WTC11 (cell line): ENCODE measurements at places on chromosomes 6 and 20.
A peak's percentile ranks its signal among the peaks of the same experiment; 100 is the strongest.

DNA sequence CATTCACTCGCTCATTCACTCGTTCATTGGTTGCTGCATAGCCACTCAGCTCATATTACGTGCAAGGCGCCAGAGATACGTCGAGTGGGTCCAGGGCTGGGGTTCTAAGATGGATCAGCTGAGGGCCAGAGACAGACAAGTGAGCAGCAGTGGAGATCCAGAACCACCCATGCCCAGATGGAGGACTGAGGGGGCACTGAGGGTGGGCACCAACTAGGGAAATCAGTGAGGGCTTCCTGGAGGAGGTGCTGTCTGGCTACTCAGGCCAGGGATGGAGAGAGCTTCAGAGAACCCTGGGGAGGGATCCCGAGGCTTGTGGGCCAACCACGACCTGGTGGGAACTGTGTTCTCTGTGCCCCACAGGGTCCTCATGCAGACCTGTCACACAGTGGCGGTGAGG, 364 bp upstream of the SPDEF start:
- DNase-seq, result no peak

GRCh38 chr6:88359530-88360202, 193.5 kb upstream of the CNR1 start:
- no peak for DNase-seq

- no peak for DNase-seq
Observed at GRCh38 chr6:138397128-138398122, 6.6 kb upstream of the HEBP2 start.

DNA sequence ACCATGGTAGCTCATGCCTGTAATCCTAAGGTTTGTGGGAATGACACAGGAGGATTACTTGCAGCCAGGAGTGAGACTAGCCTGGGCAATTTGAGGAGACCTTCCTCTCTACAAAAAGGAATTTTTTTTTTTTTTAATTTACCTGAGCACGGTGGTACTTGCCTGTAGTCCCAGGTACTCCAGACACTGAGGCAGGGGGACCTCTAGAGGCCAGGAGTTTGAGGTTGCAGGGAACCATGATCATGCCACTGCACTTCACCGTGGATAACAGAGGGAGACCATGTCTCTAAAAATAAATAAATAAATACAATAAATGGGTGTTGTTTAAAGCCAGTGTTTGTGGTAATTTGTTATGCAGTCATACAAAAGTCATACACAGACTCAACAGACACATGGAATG, 2.4 kb upstream of the HLA-F start:
- DNase-seq, result peak; percentile 60

DNA sequence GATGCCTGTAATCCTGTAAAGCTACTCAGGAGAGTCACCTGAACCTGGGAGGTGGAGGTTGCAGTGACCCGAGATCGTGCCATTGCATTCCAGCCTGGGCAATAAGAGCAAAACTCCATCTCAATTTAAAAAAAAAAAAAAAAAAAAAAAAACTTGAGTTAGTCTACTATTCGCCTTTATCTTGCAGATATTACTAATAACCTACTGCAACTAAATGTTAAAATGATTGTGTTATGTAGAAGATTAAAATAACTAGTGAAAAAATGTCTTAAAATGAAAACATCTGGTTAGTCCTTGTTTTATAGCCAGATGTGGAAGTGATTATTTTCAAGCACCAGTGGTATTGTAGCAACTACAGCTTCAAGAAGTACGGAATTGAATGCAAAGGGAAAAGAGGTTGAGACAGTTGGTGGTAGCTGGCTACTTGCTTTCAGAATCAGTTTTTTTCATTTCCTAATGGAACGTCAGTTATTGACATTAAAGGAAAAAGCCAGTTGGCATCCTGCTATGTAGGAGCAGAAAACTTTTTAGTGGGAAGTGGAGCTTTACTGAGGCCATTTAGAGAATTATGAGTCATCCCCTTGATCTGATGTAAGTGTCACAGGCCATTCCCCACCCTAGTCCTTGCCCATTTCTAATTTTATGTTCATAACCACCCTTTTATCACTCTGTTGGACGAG, 43.8 kb upstream of the DYNLRB1 start:
- no peak for DNase-seq

DNA sequence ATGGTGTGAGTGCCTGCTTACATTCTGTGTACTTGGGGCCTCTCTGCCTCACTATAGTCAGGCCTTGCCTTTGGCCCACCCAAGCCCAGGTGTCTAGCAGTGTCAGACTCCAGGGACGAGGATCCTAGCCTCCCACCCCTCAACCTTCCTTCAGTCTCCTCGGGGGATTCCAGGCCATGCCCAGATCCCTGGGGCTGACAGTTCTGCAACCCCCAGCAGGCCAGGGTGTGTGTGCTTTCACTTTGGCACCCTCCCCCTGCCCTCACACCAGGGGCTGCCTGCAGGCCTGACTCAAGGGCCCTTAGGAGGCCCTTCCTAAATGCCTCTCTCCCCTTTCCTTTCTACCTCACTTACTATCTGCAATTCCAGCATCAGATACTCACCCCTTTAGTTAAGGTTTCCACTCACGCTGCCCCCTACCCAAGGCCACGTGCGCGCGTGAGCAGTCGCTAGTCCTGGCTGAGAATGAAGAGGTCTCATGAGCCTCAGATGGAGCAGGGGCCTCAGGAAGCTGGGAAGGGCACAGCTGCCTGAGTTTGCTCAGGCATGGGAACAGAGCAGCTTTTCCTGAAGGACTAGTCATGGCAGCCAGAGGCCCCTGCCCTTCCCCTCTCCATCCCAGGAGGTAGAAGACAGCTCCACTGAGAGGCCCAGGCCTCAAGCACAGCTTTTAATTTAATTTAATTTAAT, 859 bp upstream of the CLPS start:
- DNase-seq, result no peak

GRCh38 chr6:108809211-108809610, 39.0 kb upstream of the ARMC2 start:
- DNase-seq, result no peak

- DNase-seq, result no peak
Observed at GRCh38 chr6:166739976-166740318, 112.9 kb upstream of the RPS6KA2 start.

- no peak for DNase-seq
Observed at GRCh38 chr6:121093928-121094327, 240.4 kb downstream of the TBC1D32 start.

- no peak for DNase-seq
Observed at GRCh38 chr6:170444056-170444591, 109.0 kb downstream of the PSMB1 start.

GRCh38 chr6:139243536-139243935, 48.3 kb downstream of the TXLNB start:
- DNase-seq, result no peak
